ENCODE measurements at places on chromosomes 1 and 21.

- DNase-seq = no peak
Measured at GRCh38 chr1:81936853-81937252, 136.1 kb downstream of the ADGRL2 start.

GRCh38 chr1:232182236-232182635 is 447.7 kb downstream of the SIPA1L2 start:
- DNase-seq = no peak

DNA sequence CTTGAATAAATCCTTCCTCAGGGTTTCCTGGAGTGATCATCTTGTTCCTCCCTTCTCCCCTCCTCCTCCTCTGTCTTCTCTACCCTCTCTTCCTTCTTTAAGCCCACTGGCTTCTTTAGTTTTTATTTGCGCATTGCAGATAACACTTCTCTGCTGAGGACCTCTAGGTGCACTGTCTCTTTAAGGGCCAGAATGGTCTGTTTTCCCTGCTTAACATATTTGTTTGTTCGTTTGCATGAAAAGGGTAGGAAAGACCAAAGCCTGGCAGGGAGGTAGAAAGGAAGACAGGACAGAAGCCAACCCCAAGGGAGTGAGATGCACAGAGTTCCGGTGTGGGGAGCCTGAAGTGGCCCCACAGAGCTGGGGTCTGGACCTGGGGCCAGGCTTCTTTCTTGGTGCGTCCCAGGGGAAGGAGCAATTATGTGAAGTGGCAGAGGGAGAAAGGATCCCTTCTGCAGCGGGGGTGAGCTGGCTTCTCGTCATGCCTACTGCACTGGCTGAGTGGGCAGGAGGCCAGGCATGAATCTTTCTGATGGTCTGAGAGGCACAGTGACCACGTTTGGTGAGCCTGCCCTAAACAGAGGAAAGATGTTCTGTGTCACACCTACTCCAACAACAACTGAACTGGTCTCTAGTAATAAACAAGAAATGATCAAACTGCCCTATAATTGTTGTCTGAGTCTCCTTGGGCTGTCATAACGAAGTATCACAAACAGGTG is 232.7 kb downstream of the KCNJ6 start:
- no peak for DNase-seq

GRCh38 chr1:53332833-53333232 is 5.0 kb upstream of the LRP8 start:
- DNase-seq = no peak

DNA sequence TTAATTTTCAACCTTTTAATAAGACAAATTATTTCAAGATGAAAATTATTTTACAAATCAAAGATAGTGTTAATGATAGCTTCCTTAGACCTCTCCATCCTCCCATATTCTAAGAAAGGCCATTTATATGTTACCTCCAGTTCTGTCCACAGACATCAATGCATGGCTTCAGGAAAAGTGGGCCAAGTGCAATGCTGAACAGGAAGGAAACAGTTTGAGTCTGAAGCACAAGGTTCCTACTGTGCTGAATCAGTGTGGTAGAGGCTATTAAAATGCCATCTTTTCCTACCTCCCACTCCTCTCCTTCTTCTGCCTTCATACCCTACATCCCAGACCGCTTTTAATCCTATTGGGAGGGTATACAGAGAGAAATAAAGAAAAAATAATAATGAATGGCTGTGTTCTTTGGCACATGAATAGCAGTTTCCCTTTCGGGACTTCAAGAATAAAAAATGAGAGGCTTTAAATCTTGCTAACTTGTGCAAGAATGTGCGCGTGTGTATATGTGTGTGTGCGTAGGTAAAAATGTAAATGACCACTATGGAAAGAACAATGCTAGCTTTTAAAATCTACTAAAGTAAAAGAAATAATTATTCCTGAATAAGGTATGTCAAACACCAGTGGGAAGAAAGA is 62.6 kb upstream of the C1orf105 start:
- DNase-seq = no peak

GRCh38 chr1:236175642-236176336 is 33.5 kb downstream of the GPR137B start:
- DNase-seq = no peak

DNA sequence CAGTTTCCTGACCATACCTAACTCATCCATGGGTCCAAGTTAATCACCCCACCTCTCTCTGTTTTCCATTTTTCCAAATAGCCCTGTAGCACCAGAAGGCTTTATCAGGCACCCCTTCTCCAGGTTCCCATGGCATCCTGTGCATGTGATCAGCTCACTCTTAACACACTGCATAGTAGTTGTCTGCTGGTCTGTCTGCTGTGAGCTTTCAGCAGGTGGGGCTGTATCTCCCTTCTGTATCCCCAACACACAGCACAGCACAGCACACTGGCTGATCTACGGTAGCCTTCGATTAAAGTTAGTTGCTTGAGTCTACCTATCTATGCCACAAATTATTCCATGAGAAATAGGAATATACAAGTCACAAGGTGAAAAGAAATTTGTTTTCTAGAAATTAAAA is 54.3 kb upstream of the C1orf198 start:
- no peak for DNase-seq

DNA sequence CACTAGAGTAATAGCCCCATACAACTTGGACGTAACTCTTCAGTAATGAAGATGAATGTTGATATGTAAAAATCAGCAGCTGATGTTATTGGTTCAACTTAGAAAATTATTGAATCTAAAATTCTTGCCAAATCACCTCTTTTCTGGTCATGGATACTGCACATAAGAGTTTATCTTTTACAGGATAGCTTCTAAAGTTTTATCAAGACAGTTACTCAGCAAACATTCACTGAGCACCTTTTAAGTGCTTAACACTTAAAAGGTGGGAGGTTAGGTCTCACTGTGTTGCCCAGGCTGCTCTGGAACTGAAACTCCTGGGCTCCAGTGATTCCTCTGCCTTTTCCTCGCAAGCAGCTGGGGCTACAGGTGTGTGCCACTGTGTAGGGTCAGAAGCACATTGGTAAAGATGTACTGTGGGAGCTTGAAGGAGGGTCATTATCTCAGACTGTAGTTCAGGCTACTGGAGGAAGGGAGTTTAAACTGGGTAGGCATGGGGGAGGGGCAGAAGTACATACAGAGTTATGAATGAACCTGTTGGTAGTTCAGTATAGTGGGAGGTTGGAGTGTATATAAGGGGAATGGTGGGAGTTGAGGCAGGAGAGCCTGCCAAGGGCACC is 2.0 kb downstream of the MPZL1 start:
- no peak for DNase-seq

DNA sequence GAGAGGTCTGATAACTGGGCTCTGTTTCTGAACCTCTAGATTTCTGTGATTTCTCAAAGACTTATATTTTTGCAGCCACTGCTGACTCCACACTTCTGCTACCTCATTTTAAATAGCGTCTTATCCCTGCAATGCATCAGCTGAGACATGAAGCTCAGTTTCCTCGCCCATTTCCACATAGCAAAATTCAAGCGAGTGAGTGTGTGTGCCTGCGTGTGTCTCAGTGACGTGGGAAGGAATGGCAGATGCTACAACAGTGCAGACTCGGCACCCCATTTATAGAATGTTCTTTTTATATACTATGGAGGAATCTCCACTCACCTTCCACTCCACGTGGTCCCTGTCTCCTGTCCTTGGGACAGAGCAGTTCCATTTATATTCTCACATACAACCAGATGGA is 35.7 kb downstream of the ZMYND12 start:
- DNase-seq = no peak

- DNase-seq = no peak
Measured at GRCh38 chr1:188170935-188171334, 1342.2 kb downstream of the PLA2G4A start.

- DNase-seq = no peak
Measured at GRCh38 chr1:231177936-231178335, 16.1 kb downstream of the TRIM67 start.

GRCh38 chr1:231693361-231694074 is 66.9 kb downstream of the DISC1 start:
- DNase-seq = no peak

GRCh38 chr1:94949681-94950661 is 23.1 kb upstream of the CNN3 start:
- DNase-seq = no peak

DNA sequence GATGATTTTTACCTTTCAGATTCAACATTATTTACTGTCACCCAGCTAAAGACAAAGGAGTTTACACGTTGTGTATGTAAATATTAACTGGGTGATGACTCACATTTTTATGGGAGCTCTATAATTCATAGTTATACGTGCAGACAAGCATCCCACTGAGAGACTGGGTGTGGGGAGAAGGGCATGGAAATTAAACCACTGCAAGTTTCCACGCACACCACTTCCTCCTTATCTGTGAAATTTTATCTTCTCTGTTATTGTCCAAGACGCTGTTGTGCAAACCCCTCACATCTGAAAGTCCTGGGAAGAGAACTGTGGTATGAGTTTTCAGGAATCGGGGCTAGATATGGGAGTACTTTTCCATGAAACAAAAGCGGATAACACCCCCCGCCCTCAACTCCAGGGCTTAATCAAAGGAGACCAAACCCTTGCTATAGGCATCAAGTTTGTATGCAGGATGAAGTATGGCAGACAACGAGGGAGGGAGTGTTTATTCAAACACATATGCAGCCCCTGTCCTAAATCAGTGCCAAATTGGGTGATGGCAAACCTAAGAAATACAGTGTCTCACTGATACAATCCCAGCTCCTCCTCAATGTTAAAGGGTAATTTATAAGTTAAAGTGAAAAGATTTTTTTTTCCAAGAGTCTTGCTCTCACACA is 23.3 kb upstream of the DPT start:
- DNase-seq = no peak

GRCh38 chr21:38323721-38324531 is 67.1 kb downstream of the KCNJ15 start:
- peak; percentile 99 for DNase-seq

DNA sequence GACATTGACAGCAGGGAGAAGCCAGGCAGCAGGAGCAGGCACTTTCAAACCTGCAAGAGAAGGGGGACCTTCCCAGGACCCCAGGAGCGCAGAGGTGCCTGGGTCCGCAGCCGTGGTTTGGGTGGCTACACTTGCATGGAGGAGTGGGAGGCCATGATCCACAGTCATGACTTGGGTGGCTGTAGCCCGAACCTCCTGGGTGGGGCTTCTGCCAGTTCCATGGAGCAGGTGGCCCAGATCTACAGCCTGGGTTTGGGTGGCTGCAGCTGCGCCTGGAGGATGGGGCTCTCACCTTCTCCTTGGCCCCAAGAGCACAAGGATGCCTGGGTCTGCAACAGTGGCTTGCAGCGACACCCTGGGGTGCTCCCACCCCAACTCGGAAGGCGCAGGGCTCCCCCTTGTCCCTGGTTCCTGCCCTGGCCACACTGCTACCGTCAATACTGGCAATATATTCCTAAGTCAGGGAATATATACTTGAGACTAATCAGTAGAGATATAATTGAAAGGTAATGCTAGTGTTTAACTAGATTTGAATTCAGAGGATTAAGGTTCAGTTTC is 2.3 kb upstream of the OR6K6 start:
- DNase-seq = no peak

DNA sequence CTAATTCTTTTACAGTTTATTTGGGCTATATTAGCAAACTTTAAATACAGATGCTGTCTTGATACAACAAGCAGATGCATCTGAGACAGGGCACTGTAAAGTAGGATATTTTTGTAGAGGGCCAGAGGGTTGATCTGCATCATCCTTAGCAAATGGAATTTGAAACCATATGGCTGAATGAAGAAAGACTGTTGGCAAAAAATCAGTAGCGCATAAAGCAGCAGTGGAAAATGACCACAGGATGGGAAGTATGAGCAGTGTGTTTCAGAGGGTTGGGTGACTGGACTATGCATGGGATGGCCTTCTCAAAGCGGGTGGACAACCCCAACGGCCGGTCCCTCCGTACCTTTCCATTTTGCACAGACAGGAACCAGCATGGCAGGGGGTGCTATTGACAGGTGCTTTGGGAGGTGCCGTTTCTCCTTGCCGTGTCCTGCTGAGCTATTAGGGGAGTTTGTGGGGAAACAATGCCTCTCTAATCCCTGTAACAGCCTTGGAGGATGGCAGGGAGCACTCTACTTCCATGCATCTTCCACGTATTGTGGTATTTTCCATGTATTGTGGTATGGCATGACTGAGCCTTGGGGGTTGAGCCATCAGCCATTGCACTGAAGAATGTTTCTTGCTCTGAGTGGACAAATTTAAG is 5.9 kb downstream of the LRRC8B start:
- no peak for DNase-seq

DNA sequence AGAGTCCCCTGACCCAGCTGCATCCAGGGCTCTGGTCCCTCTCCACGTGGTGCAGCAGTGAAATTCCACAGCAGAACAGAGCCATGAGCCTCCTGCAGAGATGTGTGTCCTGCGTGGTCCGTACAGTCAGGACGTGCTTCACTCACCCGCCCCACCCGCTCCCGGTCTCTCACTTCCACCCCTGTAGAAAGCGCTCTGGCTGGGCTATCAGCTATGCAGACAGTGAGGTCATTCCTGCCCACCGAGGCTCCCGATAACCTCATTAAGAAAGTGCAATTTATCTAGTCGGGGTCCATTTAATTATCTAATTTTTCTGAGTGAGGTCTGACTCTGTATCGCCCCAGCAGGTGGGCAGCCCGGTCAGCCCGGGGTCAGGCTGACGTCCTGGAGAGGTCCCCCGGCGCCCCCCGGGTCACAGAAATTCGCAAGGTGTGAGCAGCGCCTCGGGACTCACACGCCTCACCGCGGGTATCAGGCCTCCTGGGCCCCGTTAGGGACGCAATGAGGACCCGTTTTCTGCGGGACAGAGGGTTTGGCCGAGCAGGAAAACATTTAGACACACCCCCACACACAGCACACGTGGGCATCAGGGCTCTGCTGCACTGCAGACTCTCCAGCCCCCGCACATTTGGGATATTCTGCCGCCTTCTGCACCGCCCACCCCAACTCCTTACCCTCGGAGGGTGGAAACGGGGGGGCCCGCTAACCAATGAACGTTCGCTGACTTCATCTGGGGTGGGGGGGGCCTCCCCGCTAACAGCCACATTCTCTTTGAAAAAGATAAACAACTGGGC is 76.7 kb downstream of the PRDM16 start:
- DNase-seq = no peak

DNA sequence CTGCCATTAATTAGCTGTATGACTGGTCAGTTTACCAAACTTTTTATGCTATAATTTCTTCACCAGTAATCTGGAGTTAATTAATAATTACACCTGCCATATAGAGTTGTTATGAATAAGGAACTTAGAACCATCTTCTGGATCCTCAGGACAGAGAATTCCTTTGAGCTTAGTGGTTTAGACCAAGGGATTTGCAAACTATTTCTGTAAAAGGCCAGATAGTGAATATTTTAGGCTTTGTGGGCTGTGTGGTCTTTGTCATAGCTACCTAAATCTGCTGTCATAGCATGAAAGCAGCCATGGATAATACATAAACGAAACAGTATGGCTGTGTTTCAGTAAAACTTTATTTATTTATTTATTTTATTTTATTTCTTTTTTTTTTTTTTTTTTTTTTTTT is 9.0 kb downstream of the TIMM17A start:
- no peak for DNase-seq

All from HFF-Myc (cell line).